ENCODE measurements at places on chromosomes 7 and 10.

- no peak for DNase-seq
Measured at GRCh38 chr10:99924451-99925255, 85.1 kb downstream of the DNMBP start.

- DNase-seq = no peak
Measured at GRCh38 chr10:66321723-66322665, 603.8 kb upstream of the LRRTM3 start.

GRCh38 chr10:15791816-15792524 is 68.3 kb downstream of the MINDY3 start:
- DNase-seq = no peak

DNA sequence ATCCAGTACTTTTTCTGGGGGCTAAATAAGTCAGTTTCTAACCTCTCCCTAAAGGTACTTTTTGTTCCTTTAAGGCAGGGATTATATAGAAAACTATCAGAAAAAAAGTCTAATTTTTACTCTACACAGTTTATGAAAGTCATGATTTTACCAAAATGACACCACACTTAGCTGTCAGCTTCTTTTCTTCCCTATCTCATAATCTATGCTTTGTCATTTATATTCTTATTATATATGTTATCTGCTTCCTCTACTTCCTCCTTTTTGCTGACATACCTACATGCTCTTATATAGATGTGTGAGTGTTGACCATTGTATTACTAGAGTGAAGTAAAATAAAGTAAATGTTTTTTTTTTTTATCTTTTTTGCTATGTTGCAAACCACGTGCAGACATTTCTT is 203.9 kb upstream of the CHRM2 start:
- DNase-seq = no peak

GRCh38 chr7:107387573-107388219 is 82.2 kb upstream of the GPR22 start:
- no peak for DNase-seq

- no peak for DNase-seq
Measured at GRCh38 chr10:96358851-96359540, at the start of gene OPALIN. OPALIN (minus strand) TSS chr10:96359002; CDS start chr10:96358896, 106 bp downstream.

- no peak for DNase-seq
Measured at GRCh38 chr7:150927956-150928344, 50.2 kb downstream of the KCNH2 start.

- no peak for DNase-seq
Measured at GRCh38 chr7:29958667-29959358, 30.8 kb downstream of the SCRN1 start.

Measured in stimulated activated CD4-positive, alpha-beta T cell treated with anti-CD3 and anti-CD28 coated beads, Interleukin-1b, Interleukin-23, amount 100 ng/mL, for 1 hour (primary cell).